ENCODE measurements at places on chromosomes 13 and 19.

GRCh38 chr19:56333506-56333905, 18.9 kb upstream of the ZSCAN5A start:
- DNase-seq, result peak; percentile 72

- no peak for DNase-seq
Measured at GRCh38 chr13:47188802-47189201, 291.9 kb upstream of the HTR2A start.

DNA sequence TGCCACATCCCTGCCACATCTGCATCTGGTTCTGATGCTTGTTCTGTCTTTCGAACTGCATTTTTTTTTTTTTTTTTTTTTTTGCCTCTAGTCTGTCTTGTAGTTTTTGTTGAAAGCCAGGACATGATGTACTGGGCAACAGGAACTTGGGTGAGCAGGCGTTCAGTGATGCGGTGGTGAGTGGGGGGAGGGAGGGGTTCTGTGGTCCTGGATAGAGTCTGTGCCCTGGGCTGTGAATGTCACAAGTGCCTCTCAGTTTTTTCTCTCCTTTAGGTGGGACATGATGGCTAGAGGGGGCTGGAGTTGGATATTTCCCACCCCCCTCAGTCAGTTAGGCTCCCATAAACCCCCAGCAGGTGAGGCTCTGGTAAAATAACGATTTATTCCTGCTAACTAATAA, 3.5 kb downstream of the CEACAM4 start:
- DNase-seq, result no peak

GRCh38 chr13:25738342-25739196, 313.2 kb downstream of the SHISA2 start:
- peak; percentile 37 for DNase-seq

- no peak for DNase-seq
Measured at GRCh38 chr13:60265566-60265965, 101.8 kb upstream of the DIAPH3 start.

DNA sequence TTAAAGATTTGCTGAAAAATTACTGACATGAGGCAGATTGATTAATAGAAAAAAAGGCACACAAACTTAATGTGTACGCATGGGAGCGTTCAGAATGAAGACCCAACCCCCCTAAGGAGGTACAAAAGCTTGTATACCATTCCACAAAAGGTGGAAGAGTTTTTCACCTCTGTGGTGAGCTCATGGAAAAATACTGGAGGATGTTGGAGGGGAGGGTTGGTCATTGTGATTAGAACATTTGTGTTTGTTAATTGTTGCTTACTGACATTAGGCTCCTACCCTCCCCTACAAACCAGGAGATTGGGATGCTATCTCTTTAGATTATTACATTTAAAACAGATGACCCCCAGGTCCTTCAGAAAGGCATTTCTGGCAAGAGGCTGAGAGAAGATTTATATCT, 1973.3 kb downstream of the OLFM4 start:
- DNase-seq, result no peak

DNA sequence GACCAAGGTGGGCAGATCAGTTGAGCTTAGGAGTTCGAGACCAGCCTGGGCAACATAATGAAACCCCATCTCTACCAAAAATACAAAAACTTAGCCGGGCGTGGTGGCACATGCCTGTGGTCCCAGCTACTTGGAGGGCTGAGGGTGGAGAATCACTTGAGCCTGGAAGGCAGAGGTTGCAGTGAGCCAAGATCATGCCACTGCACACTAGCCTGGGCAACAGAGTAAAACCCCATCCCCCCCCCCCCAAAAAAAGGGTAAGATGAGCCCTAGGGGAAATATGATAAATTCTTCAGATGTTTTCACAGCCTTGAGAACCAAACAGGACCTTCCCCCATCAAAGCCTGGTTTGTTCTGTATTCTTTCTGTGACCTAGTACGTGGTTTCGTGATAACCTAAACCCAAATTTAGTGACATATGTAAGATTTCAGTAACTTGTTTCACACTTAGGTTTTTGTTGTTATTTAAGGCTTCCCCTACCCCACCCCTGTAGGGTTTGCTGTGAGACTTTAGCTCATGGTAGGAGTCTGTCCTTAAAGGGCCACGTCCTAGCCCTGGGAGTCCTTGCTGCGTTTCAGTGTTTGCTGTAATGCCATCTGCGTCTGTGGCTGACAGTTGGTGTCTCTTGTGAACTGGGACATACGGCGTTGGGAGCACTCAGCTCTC, 49.6 kb downstream of the MYO9B start:
- DNase-seq, result no peak

DNA sequence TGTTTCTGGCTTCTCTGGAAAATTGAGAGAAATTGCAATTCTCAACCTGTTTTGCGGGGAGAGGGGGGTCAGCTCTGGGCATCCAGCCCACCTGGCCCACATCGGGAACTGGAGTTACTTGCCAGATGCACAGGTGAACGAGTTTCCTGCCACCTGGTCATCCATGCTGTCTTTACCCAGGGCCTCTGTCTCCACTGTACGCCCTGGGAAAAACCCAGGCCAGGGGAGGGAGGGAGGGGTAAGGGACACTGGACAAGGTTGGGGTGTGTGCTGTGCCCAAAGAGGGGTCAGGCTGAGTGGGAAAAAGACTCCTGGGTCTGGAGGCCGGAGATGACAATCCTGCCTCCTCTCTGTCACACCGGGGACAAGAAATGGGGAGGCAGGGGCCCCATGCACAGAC, 307.6 kb downstream of the ZNF536 start:
- no peak for DNase-seq

DNA sequence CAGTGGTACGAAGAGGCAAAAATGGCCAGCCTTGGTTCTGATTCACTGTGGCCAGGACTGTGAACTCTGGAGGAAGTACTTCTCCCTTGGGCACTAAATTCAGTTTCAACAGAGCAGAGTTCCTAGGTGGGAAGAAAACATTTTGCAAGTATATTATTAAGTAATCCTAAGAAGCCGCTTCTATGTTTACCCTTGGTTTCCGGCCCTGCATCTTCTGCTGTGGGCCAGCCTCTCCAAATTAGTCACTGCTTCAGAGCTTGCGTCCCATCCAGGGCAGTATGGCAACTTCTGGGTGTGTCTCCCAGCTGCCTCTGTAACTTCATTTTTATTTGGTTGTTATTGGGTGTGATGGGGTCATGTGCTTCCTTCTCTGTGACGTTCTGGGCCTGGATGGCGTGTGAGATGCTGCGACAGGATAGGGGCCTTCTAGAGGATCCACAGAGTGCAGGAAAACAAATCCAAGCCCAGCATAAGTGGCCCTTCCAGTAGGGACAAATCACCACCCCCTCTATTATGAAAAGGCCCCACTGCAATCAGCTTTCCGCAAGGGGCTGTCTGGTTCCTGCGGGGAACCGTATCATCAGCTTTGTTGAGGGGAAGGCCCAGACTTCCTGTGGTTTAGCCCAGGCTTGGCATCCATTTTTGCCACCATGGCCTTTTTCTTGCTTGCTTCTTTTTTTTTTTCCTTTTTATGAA, 55.1 kb upstream of the C1QTNF9 start:
- no peak for DNase-seq
